ENCODE measurements at places on chromosomes 1 and 21. TPM values are rescaled to one million over a fixed set of nuclear protein-coding genes. Genes with fewer than 3 reads are reported as not detected.

DNA sequence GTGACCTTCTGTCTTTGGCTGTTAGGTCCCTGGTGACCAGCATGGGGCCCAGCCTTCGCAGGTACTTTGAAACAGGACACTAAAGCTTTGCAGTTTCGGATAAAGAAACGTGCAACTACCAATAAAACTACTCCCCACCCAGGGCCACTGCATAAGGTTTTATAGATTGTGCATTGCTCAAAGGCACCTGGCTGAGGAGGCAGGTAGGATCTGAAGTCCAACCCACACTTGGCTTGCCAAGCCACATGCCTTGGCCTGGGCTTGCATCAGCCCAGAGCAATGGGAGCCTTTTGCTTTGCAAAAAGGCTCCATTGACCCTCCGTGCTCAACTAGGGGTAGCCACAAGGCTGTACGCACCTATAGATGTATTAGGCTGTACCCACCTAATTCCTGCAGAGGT is 84.4 kb upstream of the SYT6 start:
- DNase-seq: no peak

GRCh38 chr1:65084066-65084465 is 63.9 kb upstream of the AK4 start:
- DNase-seq: no peak

The TRNAU1AP gene
- total RNA-seq: 36.9 TPM

The CNIH3 gene
- total RNA-seq: 0.83 TPM

The E2F2 gene
- 2.2 TPM for total RNA-seq

The CASQ1 gene
- total RNA-seq: not detected
